ENCODE measurements at places on chromosomes 2 and 18.

GRCh38 chr2:43165378-43166069, 60.9 kb downstream of the ZFP36L2 start:
- no peak for DNase-seq

GRCh38 chr2:121189661-121190381, 95.2 kb downstream of the TFCP2L1 start:
- no peak for DNase-seq

GRCh38 chr2:196200557-196200956, 29.2 kb upstream of the STK17B start:
- DNase-seq = no peak

- DNase-seq = no peak
Observed at GRCh38 chr18:35581898-35582641, 530 bp downstream of the GALNT1 start.

DNA sequence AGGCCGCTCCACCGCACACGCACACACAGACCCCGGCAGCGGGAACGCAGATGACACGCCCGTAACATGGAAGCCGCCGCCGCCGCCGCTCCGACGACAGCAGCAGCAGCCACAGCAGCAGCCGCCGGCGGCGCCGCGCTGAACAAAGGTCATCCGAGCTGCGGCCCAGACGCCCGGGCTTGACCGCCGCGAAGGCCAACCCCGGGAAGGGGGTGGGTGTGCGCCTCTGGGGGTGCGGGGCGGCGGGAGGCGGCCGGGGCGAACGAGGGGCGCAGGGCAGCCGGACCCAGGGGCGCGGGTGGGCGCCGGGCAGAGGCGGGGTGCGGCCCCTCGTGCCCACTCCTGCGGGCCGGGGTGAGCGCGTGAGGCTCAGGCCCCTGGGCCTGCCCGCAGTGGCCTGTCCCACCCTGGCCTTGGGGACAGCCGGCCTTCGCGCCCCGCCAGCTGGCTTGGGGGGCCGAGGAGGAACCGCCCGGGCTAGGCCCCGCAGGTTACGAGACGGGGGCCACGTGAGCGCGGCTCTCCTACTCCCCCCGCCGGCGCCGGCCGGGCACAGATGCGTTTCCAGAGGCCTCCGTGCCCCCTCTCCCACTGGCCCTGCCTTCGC, 1.0 kb upstream of the ZNF532 start:
- no peak for DNase-seq

- peak; percentile 56 for DNase-seq
Observed at GRCh38 chr18:54119524-54120019, 104.9 kb downstream of the MBD2 start.

DNA sequence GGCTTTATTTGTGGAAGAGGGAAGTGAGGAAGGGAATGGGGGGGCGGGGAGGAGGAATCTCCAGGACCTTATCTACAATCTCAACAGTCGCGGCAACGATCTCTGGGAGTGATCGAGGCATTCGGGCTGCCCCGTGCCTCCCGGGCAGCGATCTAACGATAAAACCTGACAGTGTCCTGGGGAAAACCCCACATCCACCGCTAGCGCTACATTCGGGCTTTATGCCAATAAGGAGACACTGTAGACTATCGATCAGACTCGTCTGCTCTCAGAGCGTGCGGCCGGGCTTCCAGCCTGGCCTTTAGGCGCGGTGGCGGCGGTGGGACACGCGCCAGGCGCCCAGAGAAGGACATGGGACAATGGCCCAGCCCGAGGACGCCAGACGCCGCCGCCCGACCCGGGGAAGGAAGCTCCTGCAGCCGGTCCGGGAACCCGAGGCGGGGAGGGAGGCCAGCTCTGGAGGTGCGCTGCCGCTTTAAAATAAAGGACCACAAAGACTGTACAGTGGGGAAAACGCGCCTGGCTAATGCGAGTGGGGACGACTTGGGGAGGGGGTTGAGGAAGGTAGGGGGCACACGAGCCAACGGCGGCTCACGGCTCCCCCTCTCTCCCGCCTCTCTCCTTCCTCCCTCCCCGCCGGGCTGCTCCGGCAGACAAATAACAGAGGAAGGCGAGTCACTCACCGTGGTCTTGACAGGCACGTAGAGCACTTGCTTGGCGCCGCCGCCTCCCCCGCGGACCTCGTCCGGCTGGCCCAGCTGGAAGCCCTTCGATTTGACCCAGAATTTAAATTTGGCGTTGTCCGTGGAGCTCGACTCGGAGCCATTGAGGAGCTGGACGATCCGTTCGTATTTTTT, 2.2 kb downstream of the NOL4 start:
- DNase-seq = peak; percentile 12

DNA sequence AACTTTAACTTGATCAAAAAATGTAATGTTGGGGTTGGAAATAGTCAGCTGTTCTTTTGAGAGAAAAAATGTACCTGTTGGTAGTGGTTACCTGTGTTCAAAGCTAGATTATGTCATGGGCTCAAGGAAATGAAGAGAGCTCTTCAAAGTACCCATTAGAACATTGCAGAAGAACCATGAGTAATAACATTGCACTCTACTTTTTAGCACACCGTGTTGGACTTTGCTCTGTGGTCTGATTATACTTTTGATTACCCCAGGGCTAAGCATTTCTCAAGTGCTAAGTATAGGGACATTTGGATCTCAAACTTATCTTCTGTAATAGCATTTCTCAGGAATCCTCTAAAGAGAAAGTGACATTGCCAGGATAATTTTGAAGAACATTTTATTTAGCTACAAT, 1122.8 kb upstream of the CELF4 start:
- DNase-seq = no peak

- no peak for DNase-seq
Observed at GRCh38 chr2:209614690-209615369, 156.8 kb upstream of the UNC80 start.

DNA sequence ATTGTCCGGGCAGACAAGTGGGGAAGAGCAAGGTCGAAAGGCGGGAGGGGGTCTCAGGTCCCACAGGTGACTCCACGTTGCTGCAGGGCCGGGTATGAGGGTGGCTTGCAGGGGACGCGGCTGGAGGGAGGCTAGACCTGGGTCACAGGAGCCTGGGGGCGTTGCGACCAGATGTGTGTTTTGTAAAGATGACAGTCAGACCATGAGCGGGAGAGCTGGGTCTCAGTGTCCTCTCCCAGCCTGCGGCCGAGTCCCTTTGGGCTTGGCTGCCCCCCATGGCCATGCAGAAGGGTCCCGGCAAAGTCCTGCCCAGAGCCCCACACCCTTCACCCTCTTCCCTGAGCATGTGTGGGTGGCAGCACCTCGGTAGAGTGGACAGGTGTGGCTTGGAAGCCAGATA, 239.2 kb downstream of the ATAD2B start:
- DNase-seq = no peak

GRCh38 chr2:138395565-138396306, 105.8 kb upstream of the SPOPL start:
- peak; percentile 92 for DNase-seq

DNA sequence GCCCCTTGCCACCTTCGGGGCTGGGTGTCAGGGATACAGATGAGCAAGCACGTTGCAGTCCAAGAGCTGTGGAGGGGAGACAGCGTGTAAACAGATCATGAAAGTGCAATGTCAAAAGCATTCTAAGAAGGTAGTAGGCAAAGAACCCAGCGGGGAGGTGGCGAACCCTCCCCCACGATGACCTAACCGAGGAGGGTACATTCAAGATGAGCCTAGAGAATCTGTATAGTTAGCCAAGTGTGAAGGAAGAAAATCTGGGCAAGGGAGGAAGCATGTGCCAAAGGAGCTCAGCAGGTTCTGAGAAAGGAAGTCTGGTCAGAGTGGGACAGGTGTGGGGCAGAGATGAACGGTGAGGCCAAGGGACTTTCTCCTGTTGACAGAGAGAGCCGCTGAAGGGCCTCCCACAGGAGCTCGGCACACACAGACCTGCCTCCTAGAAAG, 106.9 kb downstream of the SP3 start:
- DNase-seq = no peak

DNA sequence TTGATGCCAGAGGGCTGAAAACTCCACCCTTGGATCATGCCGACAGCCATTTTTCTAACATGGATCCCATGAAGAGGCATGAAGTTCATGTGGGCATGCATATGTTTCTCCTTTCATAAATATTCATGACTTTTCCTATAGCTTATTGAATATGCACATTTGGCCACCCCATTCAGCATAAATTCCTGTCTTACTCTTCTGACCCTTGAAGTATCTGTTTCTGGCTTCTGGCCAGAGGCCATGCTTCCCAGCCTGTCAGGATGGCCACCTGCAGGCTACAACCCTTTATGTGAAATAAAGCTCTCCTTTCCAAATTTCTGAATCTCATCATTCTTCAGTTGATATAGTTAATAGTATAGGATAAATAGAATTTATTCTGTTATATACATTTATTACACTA, 19.6 kb upstream of the MSTN start:
- no peak for DNase-seq

GRCh38 chr2:200456567-200456966, 53.3 kb downstream of the KCTD18 start:
- no peak for DNase-seq

GRCh38 chr2:159561786-159562185, 54.6 kb downstream of the BAZ2B start:
- no peak for DNase-seq

DNA sequence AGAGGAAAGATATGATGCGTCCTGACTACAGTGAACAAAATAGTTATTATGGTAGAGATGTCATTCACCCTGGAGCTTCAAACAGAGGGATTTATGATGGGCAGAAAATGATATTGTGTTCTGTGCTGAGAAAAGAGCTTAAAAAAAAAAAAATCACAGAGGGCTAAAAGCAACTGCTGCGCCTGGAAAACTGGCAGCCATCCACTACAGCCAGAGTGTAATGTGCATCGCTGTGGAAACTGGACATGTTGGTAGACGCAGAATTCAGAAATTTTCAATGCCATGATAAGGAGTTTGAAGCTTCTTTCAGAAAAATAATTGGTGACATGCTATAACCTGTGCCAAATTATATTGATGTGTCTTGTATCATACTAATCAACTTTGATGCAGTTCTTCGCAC, 122.9 kb upstream of the SOX11 start:
- DNase-seq = no peak

DNA sequence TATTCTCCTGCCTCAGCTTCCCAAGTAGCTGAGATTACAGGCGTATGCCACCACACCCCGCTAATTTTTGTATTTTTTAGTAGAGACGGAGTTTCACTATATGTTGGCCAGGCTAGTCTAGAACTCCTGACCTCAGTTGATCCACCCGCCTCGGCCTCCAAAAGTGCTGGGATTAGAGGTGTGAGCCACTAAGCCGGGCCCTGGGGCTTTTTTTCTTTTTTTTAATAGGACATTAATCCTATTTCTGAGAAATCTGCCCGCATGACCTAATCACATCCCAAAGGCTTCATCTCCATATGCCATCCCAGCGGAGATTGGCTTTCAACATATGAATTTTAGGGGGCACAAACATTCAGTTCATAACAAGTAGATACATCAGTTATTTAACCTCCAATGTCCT, 128.6 kb downstream of the CNTNAP5 start:
- no peak for DNase-seq

GRCh38 chr2:30747206-30747605, 60.0 kb downstream of the CAPN13 start:
- no peak for DNase-seq

GRCh38 chr18:44625386-44625785, 55.3 kb upstream of the SETBP1 start:
- DNase-seq = no peak

GRCh38 chr18:43314941-43315340, 37.7 kb upstream of the SYT4 start:
- DNase-seq = peak; percentile 2

- DNase-seq = no peak
Observed at GRCh38 chr2:178268435-178268834, 74.1 kb downstream of the OSBPL6 start.

DNA sequence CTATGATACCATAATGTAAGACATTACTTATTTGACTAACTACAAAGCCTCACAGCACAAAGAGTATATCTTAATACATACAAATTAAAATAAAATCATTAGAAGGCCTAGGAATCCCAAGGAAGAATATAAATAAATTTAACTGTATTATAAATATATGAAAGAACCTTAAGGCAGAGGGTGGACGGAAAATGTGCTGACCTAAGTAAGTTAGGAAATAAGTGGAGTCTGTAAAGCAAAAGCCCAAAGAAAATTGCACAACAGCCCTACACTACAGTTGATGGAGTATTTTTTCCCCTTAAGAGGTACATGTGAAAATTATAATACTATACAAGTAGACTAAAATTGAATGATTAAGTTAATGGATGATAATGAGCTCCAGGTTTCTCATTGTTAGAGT, 710.1 kb downstream of the NR4A2 start:
- DNase-seq = no peak

GRCh38 chr2:241289597-241289996, 25.9 kb downstream of the HDLBP start:
- no peak for DNase-seq

DNA sequence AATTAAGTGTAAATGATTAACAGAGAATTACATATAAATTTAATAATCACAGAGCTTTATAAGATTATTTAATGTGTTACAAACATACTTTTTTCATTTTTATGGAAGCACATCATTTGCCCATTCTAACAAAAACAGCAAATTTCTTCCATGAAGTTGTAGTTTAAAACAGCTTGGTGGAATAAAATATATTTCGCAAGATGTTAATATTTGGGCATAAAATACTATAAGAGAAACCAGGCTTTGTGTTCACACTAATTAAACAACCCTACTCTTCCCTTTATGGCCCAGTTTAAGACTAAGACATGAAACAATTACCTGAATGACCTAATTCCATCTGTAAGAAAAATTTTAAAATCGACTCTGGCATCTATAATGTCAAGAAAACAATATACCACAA, 69.4 kb downstream of the LNPK start:
- DNase-seq = no peak

GRCh38 chr2:27638709-27639108, 9.9 kb downstream of the GPN1 start:
- peak; percentile 71 for DNase-seq

DNA sequence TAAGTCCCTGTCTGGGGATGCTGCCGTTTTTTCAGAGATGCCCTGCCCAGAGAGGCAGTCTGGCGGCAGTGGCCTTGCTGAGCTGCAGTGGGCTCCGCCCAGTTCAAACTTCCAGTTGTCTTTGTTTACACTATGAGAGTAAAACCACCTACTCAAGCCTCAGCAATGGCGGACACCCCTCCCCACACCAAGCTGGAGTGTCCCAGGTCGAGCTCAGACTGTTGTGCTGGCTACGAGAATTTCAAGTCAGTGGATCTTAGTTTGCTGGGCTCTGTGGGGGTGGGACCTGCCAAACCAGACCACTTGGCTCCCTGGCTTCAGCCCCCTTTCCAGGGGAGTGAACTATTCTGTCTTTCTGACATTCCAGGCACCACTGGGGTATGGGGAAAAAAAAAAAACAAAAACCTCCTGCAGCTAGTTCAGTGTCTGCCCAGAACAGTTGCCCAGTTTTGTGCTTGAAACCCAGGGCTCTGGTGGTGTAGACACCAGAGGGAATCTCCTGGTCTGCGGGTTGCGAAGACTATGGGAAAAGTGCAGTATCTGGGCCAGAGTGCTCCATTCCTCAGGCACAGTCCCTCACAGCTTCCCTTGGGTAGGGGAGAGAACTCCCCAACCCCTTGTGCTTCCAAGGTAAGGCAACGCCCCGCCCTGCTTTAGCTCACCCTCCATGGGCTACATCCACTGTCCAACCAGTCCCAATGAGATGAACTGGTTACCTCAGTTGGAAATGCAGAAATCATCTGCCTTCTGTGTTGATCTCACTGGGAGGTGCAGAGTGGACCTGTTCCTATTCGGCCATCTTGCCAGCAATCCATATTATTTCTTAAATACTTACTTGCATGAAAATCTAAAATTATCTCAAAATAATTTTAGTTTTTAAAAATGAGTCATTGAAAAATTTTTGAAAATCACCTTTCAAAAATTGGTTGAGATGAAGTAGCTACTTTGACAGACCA, 338.0 kb downstream of the OSR1 start:
- DNase-seq = no peak

Measured in HT1080 (cell line).